ENCODE measurements at places on chromosomes 2 and 18. TPM values are rescaled to one million over a fixed set of nuclear protein-coding genes. Genes with fewer than 3 reads are reported as not detected.

GPAT2 gene
- not detected for total RNA-seq

IGFBP2 gene
- total RNA-seq, result 0.49 TPM

- H3K36me3 ChIP-seq, result no peaks in the 10 kb centered on the region
- DNase-seq, result no peak
- H3K27ac ChIP-seq, result no peak overlapping the region
- H3K27me3 ChIP-seq, result no peaks in the 10 kb centered on the region
- H3K4me3 ChIP-seq, result no peak overlapping the region
These were observed 38.8 kb upstream of the CTAGE1 start for GRCh38 chr18:22456547-22456946.

GRCh38 chr18:61609131-61609530 is 275.9 kb downstream of the CDH20 start:
- no peaks in the 10 kb centered on the region for H3K4me1 ChIP-seq
- H3K27ac ChIP-seq, result no peak overlapping the region
- H3K4me3 ChIP-seq, result no peak overlapping the region
- H3K27me3 ChIP-seq, result no peaks in the 10 kb centered on the region
- no peak for DNase-seq
- H3K36me3 ChIP-seq, result no peaks in the 10 kb centered on the region

GRCh38 chr2:166494140-166494624 is at the start of gene SCN7A:
Gene SCN7A (minus strand): TSS chr2:166494249. CDS start chr2:166477696, 16,553 bp downstream.
- no peak within 1 kb of the TSS for H3K27ac ChIP-seq
- H3K4me1 ChIP-seq, result no peaks in the 10 kb centered on the region
- H3K36me3 ChIP-seq, result no peaks in the 10 kb centered on the region
- H3K4me3 ChIP-seq, result no peak within 1 kb of the TSS
- DNase-seq, result no peak

- H3K27me3 ChIP-seq, result no peaks in the 10 kb centered on the region
- H3K27ac ChIP-seq, result no peak overlapping the region
- no peaks in the 10 kb centered on the region for H3K36me3 ChIP-seq
- H3K4me1 ChIP-seq, result no peaks in the 10 kb centered on the region
- no peak for DNase-seq
These were observed 174.2 kb downstream of the WDR7 start for GRCh38 chr18:56825321-56825720.
